Activated CD4-positive, alpha-beta T cell treated with anti-CD3 and anti-CD28 coated beads for 36 hours (primary cell): ENCODE measurements at places on chromosomes 11 and 22.

DNA sequence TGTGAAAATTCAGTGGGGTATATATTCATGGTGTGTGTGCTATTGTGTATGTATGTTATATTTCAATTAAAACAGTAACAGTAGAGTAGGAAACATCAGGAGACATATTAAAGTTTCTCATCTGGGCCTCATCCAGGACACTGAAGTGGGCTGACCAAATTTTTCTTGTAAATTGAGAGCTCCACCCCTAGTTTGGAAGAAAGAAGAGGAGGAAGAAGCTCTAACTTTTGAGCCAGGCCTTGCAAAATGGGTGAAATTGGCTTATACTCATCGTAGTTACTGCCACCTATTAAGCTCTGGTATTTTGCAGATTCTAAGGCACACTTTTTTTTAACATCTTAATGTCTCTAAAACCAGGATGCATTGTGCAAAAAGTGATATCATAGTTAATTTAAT lies 33.7 kb downstream of the TSPAN18 start:
- DNase-seq, result no peak

DNA sequence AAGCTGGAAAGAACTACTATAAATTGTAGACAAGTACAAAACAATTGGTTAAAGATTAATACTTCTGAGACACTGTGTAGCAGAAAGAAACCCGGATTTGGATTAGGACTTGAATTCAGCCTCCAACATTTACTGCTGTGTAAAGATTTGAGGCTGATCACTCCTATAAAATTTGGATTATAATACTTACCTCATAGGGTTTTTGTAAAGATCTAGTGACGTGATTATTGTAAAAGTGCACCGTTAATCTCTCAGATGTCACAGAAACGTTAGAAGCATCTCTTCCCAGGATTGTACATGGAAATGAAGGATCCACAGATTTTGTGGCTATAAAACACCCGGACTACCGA lies 323 bp upstream of the HIKESHI start:
- DNase-seq, result no peak

GRCh38 chr11:128535468-128536457 lies 51.6 kb downstream of the ETS1 start:
- DNase-seq, result no peak

GRCh38 chr22:23356094-23356493 lies 175.8 kb downstream of the BCR start:
- no peak for DNase-seq

GRCh38 chr22:42347281-42347824 lies 76.9 kb upstream of the TCF20 start:
- no peak for DNase-seq

DNA sequence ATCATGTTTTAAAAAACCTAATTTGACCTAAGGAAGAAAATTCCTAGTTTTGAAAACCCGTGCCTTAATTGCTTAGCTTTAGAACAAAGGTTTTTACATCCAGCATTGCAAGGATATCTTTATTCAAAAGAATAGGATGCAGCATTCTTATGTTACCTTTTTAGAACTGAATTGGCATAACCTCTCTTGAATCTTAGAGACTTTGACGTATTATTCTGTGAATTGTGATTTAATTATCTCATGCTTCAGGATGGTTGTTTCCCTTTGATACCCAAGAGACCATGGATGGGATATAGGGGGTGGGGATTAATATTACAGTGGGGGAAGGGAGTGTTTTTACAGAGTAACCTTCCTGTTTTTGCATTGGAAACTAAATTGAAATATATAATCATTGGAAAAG lies 49.4 kb downstream of the ARHGEF12 start:
- no peak for DNase-seq

DNA sequence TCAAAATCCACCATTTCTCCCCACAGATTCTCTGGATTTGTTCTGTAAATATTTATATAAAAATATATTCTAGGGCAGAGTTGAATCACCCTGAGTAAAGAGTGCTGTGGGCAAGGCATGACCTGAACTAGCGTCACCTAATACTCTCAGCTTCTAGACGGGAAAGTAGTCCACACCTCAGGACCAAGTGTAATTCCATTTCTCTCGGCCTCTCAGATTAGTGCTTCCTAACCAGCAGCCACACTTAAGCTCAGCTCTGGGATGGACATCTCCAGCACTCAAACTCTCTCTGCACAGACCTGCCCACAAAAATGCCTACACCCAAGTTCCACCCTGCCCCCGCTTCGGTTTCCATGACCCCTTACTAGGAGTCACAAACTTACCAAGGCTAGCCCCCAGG lies 5.3 kb downstream of the SPTBN2 start:
- DNase-seq, result no peak
